AG04449 (cell line): ENCODE measurements at places on chromosomes 16 and 17.

DNA sequence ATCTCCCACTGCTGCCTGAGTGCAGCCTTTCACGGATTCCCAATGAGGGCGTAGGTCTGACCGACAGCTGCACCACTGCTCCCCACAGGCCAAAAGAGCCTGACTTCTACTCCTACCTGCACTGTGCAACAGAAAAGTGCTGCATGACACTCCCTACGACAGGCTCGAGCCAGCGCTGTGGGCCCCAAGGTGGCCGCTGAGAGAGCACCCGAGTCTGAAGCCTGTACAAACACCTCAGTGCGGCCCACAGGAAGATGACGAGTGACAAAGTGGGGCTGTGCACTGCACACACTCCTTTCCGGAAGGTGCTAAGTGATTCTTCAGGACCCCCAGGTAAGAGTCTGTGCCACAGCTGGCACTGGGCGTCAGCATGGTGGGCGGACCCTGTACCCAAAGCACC, 41.2 kb downstream of the FANCA start:
- DNase-seq, result no peak

DNA sequence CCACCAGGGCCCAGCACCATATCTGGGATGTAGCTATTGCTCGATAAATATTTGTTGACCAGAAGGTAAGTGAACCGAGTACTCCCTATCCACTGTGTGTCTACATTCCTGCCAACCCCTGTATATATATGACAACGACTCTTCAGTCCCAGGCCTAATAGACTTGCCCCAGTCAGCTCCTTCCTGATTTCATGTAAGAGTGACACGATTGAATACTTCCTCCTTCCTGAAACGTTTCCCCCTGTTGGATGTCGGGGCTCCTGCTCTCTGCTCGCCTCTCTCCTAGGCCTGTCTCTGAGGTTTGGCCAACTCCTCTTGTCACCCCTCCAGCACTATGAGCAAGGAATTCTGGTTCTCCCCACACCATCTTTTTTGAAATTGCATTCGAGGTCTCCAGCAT, 178.9 kb downstream of the PRKCA start:
- no peak for DNase-seq

GRCh38 chr16:57593990-57594389, 34.4 kb upstream of the ADGRG1 start:
- DNase-seq, result no peak

DNA sequence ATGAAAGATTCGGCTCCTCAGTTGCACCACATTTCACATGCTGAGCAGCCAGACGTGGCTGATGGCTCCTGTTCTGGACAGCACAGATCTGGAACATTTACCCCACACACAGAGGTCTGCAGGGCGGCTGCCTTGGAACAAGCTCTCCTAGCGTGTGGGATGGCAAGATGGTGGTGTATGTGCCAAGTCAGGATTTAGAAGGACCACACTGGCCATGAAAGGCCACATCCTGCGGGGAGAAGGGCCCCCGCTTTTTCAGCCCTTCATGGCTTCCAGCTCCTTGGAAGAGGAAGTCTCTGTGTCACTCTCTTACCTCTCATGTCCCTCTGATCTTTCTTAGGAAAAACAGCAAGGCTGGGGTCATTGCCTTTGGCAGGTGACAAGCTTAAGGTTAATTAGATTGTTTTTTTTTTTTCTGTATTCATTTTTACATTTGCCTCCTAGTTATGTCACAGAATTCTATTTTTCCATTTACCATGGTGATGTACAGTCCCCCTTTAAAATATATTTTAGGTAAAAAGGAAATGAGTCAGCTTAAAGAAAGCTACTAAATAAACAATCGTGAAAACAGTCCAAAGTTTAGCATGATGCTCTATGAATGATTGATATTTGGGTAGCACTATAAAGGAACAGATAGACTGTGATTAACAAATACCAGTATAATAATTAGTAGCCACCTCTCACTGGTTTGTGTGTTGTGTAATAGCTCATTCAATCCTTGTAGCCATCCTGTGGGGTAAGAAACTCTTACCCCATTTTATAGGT, 396.6 kb downstream of the CPPED1 start:
- no peak for DNase-seq

- no peak for DNase-seq
Measured at GRCh38 chr17:48373130-48373830, 56.7 kb downstream of the SKAP1 start.
